Spinal cord (tissue), 10 donors: ENCODE measurements at places on chromosomes 3 and 15.

GRCh38 chr3:126442856-126443242, 32.8 kb downstream of the ZXDC start:
- DNase-seq = no peak

- DNase-seq = no peak
These were observed 9.8 kb upstream of the WWTR1 start for GRCh38 chr3:149667576-149667975.

DNA sequence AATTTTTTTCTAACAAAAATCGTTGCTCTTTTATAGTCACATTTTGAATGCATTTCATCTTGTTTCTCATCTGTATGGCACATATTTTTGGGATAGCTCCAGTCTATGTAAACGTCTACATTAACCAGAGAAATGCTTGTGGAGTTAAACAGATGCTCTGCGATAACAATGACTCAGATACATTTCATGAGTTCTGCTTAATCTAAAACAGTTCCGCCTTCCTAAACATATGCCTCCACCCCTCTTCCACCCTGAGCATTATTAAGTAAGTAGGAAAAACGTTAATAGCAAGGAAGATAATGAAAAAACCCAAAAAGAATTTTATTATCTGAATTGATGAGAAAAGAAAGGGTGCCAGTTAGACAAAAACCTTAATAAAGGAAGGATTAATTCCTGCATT, 396.1 kb downstream of the TUSC7 start:
- no peak for DNase-seq

GRCh38 chr3:75136100-75136897, 521.8 kb upstream of the CNTN3 start:
- no peak for DNase-seq

DNA sequence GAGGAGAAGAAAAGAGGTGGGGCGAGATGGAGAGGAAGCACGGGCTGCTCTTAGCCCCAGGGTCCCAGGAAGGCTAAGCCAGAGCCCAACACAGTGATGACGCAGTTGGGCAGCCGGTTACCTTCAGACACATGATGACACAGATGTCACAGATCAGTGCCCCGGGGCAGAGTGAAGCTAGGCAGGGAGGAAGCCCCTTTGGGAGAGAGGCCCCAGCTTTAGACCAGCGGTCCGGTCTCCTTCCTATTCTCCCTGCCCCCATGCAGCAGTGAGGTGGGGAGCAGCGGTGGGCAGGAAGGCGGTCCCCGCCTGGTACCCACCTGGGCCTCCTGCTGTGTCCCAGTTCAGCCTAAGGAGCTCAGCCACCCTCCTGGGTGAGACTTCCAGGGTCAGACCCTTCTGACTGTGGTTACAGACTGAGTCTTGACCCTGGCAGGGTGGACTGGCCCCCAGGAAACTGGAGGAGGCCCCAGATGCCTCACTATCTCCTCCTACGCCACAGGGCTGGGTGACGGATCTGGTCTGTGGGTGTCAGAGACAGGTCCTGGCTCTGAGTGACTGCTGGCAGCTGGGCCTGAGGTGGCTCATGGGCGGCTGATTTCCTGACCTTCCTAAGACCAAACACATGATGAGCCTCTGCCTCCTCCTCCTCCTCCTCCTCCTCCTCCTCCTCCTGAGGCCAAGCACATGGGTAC, 38.8 kb upstream of the LINGO1 start:
- no peak for DNase-seq

DNA sequence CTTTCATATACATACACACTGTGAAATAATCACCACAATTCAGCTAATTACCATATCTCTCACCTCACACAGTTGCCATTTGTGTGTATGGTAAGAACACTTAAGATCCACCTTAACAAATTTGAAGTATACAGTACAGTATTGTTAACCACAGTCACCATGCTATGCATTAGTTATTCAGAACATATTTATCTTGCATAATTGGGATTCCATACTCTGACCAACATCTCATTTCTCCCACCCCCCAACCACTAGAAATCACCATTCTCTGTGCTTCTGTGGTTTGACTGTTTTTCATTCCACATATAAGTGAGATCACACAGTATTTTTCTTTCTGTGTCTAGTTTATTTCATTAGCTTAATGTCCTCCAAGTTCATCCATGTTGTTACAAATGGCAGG, 247.7 kb upstream of the CTNNB1 start:
- DNase-seq = no peak

- no peak for DNase-seq
These were observed 225.4 kb downstream of the EPHA3 start for GRCh38 chr3:89332793-89333192.

DNA sequence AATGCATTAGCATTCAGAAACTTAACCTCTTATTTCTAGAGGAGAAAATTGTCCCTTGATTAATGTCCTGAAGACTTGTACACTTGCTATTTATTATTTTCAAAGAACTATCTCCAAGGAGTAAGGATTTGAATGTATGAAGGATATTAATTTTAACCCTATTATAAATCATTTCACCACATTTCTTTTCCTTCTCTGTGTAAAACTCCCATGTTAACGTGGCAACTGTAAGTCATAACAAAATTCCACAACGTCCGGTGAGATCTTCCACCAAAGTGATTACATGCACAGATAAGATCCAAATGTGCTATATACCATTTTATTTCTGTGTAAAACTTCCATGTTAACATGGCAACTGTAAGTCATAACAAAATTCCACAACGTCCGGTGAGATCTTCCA, 229.1 kb upstream of the ARHGEF26 start:
- no peak for DNase-seq

GRCh38 chr15:85688711-85689110, 106.0 kb downstream of the KLHL25 start:
- DNase-seq = no peak

DNA sequence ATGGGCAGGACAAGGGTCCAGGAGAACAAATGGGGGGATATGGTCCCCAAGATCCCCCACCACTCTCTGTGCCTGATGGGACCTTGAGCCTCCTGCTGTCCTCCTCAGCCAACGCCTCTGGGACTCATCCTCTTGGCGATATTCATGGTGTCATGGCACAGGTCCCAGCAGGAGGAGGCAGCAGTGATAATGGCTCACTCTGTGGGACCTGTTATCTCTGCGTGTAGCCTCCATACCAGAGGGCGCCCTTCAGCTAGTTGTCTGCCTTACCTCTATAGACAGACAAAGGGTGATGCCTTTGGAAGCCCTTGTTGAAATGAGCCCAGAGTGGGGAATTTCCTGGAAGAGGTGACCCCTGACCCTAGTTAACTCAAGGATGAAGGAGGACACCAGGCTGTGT, 7.4 kb downstream of the ZBTB47 start:
- DNase-seq = no peak

- no peak for DNase-seq
These were observed 90.0 kb downstream of the FBLN2 start for GRCh38 chr3:13638927-13639326.

GRCh38 chr15:60316961-60317360, 80.8 kb downstream of the ANXA2 start:
- DNase-seq = no peak

DNA sequence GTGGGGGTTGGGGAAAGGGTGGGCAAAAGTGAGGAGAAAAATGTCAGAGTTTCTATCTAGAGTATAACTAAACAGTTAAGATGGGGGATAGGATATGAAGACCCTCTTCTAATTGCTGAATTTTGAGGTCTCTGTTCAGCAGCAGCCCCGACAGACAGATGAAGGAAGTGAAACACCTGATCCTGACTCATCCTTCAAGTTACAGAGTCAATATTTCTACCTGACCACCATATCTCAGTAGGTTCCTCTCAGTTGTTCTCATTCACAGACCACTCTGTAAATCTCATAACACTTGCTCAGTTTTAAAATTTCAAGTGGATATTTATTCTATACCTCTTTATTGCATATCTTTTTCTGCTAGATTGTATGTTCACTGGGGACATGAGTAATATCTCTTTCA, 69.5 kb downstream of the CCDC54 start:
- no peak for DNase-seq

DNA sequence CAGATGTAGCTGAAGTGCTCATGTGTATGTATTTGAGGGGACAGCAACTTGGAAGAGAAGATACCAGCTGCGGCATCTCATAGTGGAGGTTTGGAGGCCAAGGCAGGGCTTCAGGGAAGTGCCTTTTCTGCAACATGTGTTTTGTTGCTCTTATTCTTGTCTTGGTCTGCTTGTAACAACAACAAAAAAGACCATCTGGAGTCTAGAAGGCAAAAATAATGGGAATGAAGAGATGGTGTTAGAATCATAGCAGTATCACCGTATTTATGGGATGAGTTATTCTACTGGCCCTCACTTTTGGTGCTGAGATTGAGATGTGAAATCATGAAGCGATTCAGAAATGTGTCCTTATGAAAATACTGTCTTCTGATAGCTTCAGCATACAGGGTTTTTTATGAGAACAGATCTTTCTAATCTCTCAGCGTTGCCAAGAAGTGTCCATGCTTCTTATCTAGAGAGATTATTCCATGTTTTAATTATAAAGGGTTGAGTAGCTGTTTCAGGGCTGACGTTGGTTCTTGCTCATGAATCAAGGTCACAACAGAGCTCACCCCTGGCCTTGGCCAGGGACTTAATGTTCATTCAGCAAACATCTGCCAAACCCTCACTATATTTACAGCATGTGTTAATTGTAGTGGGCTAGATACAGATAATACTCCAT, 58.0 kb downstream of the ITPR1 start:
- no peak for DNase-seq

DNA sequence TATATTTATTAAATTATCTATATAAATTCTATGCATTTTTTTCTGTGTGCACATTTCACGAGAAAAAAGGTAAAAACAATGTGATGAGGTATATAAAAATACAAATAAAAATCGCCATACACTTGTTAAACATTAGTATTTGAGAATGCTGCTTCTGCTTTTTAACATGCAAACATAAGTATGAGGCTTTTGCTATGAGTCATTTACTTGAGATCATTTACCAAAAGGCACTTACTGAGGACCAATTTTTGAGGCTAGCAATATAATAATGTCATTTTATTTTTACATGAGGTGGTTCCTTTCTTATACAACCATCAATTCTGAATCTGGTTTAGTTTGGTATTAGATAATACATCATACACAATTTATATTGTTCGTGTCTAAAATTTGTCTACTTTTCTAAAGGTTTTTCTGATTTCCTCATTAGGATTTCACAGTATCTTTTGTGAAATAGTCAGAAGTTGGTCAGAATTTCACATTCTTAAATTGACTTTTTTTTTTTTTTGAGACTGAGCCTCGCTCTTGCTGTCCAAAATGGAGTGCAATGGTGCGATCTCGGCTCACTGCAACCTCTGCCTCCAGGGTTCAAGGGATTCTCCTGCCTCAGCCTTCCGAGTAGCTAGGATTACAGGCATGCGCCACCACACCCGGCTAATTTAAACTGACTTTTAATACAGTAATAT, 25.6 kb downstream of the DCUN1D1 start:
- no peak for DNase-seq

DNA sequence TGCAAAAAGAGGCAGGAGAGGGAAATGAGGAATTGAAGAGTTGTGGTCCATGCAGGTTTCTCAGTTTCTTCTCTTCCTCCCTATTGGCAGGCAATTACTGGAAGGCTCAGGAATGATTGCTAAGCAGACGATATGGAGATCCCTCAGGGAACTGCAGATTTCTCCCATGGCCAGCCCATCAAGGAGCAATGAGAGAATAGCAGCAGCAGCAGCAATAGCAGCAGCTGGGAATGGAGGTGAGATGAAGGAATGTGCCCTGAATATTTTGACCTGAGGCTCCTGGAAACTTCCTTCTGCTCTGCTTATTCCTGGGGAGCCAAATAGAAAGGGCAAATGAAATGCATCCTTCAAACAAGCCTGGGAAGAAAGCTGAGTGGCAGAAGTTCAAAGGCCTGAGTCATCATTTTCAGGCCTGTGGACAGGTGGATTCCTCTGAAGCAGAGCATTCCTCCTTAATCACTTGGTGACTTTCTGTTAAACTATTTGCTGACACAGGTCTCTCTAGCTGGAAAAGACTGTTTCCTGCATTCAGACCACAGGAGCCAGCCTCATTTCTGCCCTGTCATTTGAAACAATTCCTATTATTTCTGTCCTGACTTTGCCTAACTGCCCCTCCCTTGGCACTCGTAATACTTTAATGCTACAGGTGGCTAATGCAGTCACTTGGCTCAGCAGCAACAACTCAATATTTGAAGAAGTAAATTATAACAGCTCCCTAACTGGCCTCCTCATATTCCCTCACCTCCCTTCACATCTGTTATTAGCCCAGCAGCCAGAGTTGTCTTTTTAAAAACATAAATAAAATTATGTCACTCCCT, 146.9 kb upstream of the GADL1 start:
- DNase-seq = no peak

GRCh38 chr3:97464035-97464434, 300.5 kb upstream of the ARL6 start:
- no peak for DNase-seq

DNA sequence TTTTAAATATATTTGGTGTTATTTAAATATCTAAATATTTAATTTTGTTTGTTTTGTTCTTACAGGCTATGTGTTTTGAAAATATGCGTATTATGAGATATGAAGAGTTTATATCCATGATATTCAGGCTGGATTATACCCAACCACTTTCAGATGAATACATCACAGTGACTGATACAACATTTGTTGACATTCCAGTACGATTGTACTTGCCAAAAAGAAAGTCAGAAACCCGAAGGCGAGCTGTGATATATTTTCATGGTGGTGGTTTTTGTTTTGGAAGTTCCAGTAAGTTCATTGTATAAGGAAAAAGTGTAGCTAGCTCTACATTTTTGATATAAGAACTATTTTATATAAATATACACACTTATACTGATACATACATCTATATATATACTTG, 6.9 kb downstream of the AADACL2 start:
- DNase-seq = no peak

DNA sequence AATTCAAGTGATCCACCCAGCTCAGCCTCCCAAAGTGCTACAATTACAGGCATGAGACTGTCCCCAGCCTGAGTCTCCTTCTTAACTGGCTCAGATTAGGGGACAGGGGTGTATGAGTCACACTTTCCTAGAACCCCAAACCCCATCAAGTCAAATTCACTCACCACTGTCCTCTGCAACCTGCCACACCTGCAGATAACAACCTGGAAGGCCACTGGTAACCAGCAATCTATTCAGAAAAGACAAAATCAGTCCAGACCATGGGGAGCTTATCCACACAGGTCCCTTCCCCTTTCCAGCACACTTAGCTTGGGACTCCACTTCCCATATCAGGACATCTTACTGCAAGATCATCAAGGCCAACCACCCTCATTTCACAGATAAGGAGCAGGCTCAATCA, 6.4 kb downstream of the WDR73 start:
- no peak for DNase-seq

- DNase-seq = no peak
These were observed 8.7 kb downstream of the MME start for GRCh38 chr3:155088706-155089345.
